ENCODE measurements at places on chromosomes 6 and 20. TPM values are rescaled to one million over a fixed set of nuclear protein-coding genes. Genes with fewer than 3 reads are reported as not detected.

- H3K4me3 ChIP-seq = no peak overlapping the region
- DNase-seq = no peak
- no peaks in the 10 kb centered on the region for H3K4me1 ChIP-seq
- H3K27me3 ChIP-seq = no peaks in the 10 kb centered on the region
Measured at GRCh38 chr6:75656479-75656878, 54.8 kb downstream of the SENP6 start.

GRCh38 chr20:6703047-6703446 lies 64.4 kb upstream of the BMP2 start:
- no peaks in the 10 kb centered on the region for H3K36me3 ChIP-seq
- H3K4me3 ChIP-seq = no peak overlapping the region
- no peaks in the 10 kb centered on the region for H3K27me3 ChIP-seq
- DNase-seq = no peak
- H3K27ac ChIP-seq = no peak overlapping the region

- H3K27me3 ChIP-seq = peaks cover 8% of the 10 kb centered on the region
- H3K4me3 ChIP-seq = no peak overlapping the region
Measured at GRCh38 chr6:39007575-39007974, 41.0 kb upstream of the GLP1R start.

DNA sequence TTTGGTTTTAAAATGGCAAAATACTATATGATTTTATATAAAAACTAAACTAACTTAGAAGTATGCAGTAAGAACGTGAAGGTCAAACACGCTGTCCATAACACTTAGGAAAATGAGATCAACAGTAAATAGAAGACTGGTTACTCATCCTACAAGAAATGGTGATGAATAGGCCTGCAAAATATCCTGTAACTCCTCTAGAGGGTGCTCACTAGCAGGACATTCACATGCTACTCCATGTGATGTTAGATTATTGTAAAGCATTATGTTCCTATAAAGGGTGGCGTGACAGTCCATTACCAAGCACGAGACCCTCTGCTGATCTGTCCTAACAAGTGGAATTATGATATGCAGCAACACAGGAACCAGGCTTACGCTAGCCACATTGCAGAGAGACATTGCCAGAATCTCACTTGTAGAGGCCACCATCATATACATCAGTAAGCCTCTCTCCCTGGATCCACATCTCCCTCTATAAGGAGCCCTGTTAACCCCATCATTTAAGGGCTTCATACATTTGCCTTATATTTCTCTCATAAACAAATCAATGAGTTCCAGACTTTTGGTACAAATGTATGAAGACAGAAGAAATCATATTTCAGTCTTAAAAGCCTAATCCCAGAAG lies 18.0 kb upstream of the DEFB129 start:
- peaks cover 99% of the 10 kb centered on the region for H3K27me3 ChIP-seq
- peaks cover 15% of the 10 kb centered on the region for H3K4me1 ChIP-seq
- H3K36me3 ChIP-seq = no peaks in the 10 kb centered on the region
- no peak overlapping the region for H3K4me3 ChIP-seq
- DNase-seq = peak; percentile 53

GRCh38 chr6:3878048-3878666 lies 29.0 kb downstream of the FAM50B start:
- no peak for DNase-seq
- no peaks in the 10 kb centered on the region for H3K4me1 ChIP-seq
- no peaks in the 10 kb centered on the region for H3K36me3 ChIP-seq
- H3K4me3 ChIP-seq = no peak overlapping the region
- H3K27me3 ChIP-seq = no peaks in the 10 kb centered on the region

GRCh38 chr6:29827579-29828470 lies at the start of gene HLA-G:
Gene HLA-G, plus strand, starts transcription at chr6:29827825. Its CDS starts 20 bp downstream, at chr6:29827845.
- peaks cover 87% of the 10 kb centered on the region for H3K27me3 ChIP-seq
- peak; percentile 16 for DNase-seq
- no peaks in the 10 kb centered on the region for H3K36me3 ChIP-seq
- no peaks in the 10 kb centered on the region for H3K4me1 ChIP-seq
- H3K4me3 ChIP-seq = peak within 1 kb of the TSS; percentile 47

DNA sequence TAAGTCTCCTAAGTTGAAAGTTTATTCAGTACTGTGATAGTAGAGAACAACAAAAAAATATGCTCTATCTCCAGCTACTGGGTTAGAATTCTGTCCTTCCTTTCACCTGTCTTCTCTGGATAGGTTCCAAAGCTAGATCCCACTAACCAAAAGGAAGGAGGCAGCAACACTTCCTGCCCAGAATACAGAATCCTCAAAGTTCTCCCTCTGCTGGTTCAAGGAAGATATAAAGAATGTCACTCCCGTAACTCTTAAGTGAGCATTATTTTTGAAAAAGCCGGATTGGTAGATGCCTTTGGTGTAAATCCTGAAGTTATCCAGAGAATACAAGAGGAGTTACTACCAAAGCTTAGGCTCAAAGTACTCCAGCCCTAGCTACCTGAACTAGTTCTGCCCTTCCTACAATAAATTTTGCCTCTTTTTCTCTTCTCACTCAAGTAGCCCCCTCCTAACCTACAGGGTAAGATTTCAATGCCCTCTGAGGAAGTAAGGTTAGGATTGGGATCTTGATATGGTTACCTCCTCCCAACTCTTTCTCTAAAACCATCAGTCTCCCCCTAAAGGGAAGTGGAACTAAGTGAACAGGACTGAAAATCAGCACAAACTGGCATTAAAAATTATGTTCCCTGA lies 26.0 kb upstream of the CRIP3 start:
- DNase-seq = peak; percentile 73
- no peaks in the 10 kb centered on the region for H3K4me1 ChIP-seq
- H3K36me3 ChIP-seq = no peaks in the 10 kb centered on the region
- H3K27me3 ChIP-seq = no peaks in the 10 kb centered on the region
- no peak overlapping the region for H3K4me3 ChIP-seq

DNA sequence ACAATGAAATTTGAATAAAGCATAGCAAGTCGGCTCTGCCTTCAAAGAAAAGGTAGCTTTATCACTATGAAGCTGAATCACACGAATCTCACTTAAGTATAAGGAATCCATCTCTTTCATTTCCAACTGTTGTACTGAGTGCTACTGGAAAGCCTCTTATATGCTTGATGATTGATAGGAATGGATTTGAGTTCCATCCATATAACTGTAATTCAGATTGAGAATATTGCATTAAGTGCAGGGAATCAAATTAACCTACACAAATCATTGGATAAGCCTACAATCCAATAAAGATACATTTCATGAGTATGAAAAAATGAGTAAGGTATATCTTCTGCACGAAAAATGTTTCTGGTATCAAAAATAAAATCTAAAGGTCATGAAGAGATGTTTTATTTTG lies 444.8 kb upstream of the PLCB4 start:
- H3K27me3 ChIP-seq = no peaks in the 10 kb centered on the region
- DNase-seq = no peak
- no peaks in the 10 kb centered on the region for H3K4me1 ChIP-seq
- no peak overlapping the region for H3K27ac ChIP-seq
- H3K36me3 ChIP-seq = no peaks in the 10 kb centered on the region

- H3K36me3 ChIP-seq = peaks cover 21% of the 10 kb centered on the region
- DNase-seq = no peak
- no peak overlapping the region for H3K4me3 ChIP-seq
- H3K27me3 ChIP-seq = no peaks in the 10 kb centered on the region
Measured at GRCh38 chr6:126039284-126039683, 52.9 kb downstream of the TRMT11 start.

GRCh38 chr6:128599036-128599435 lies 78.6 kb upstream of the PTPRK start:
- H3K27ac ChIP-seq = no peak overlapping the region
- H3K4me1 ChIP-seq = no peaks in the 10 kb centered on the region
- H3K36me3 ChIP-seq = no peaks in the 10 kb centered on the region
- H3K27me3 ChIP-seq = no peaks in the 10 kb centered on the region
- DNase-seq = no peak

DNA sequence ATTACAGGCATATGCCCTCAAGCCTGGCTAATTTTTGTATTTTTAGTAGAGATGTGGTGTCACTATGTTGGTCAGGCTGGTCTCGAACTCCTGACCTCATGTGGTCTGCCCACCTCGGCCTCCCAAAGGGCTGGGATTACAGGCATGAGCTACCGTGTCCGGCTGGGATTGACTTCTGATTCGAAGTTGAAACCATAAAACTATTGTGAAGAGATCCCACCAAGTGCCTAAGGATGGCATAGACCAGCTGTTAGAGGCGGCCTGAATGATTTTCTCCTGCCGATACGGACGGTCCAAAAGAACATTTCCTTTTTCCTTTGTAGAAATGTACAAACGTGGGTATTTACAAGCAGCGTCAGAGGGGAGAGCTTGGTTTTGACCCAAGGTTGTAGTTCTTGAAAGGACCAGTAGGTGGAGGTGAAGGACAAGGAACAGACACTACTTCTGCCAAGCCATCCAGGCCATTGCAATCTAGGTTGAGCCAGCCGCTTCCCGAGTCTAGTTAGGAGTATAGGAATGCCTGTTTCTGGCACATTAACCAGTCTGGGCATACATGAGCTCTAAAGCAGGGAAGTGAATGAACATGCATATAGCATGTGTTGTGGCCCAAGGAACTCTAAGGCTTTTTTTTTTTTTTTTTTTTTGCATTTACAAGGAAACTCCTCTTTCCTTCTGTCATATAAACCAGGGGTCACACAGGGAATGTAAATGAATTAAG lies 29.0 kb downstream of the MOCS3 start:
- H3K36me3 ChIP-seq = no peaks in the 10 kb centered on the region
- H3K4me3 ChIP-seq = no peak overlapping the region
- no peak overlapping the region for H3K27ac ChIP-seq
- no peaks in the 10 kb centered on the region for H3K4me1 ChIP-seq
- no peaks in the 10 kb centered on the region for H3K27me3 ChIP-seq

DNA sequence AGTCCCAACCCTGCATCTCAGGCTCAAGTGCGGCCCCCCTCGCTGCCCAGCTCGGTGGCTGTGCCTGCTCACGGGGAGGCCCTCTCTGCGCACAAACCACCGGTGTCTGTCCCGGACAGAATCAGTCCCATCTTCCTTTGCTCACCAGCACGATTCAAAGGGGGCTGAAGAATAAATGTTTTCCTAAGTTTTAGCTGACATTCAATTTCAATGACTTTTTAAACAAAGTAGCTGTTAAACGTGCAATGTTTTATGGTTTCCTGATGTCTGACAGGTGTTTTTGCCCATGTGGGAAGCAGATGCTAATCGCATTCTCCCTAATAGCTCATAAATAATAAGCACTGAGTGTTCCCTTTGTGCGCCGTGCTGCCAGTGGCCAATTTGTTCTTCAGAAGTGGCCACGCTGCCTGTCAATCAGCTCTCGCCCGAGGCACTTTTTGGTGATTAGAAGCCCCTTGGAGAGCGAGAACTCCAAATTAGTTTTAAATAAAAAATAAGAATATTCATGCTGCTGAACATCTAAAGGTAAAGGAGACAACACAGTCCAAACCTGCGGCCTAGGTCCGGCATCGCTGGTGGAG lies 26.3 kb downstream of the BHLHE23 start:
- peaks cover 33% of the 10 kb centered on the region for H3K4me1 ChIP-seq
- H3K4me3 ChIP-seq = no peak overlapping the region
- no peak for DNase-seq
- H3K36me3 ChIP-seq = no peaks in the 10 kb centered on the region
- H3K27ac ChIP-seq = no peak overlapping the region

DNA sequence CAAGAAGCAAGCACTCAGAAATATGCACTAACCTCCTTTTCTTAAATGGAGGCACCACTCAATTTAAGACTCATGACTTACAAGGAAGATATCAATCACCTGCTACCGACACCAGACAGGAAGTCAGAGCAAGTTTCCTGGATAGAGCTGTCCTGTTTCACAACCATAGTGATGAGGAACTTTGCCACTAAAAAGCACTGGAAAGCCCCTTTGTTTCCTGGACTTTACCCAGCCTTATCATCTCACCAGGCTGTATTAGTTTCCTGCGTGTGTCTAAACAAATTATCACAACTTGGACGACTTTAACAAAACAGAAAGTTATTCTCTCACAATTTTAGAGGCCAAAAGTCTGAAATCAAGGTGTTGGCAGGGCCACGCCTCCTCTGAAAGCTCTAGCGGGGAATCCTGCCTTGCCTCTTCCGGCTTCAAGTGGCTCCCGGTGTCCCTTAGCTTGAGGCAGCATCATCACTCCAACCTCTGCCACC lies 253.8 kb upstream of the STXBP5 start:
- H3K4me3 ChIP-seq = no peak overlapping the region
- no peak for DNase-seq
- H3K27me3 ChIP-seq = no peaks in the 10 kb centered on the region
- no peaks in the 10 kb centered on the region for H3K4me1 ChIP-seq

- H3K4me3 ChIP-seq = peak overlapping the region; percentile 85
- no peak for DNase-seq
- H3K36me3 ChIP-seq = no peaks in the 10 kb centered on the region
Measured at GRCh38 chr6:52576054-52576391, 837 bp downstream of the TRAM2 start.

DNA sequence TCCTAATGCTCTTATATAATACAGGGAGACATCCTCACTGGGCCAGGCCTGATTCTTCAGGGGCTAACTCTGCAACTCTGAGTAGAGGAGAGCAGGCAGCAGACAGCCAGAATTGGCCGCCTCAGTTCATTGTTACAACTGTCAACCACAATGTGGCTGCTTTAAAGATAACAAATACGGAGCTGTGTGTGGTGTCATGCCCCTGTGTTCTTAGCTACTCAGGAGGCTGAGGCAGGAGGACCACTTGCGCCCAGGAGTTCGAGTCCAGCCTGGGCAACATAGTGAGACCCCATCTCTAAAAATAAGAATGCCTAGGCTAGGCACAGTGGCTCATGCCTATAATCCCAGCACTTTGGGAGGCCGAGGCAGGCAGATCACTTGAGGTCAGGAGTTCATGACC lies 34.3 kb downstream of the CEP250 start:
- H3K4me3 ChIP-seq = no peak overlapping the region
- no peak for DNase-seq
- H3K4me1 ChIP-seq = no peaks in the 10 kb centered on the region
- peaks cover 4% of the 10 kb centered on the region for H3K36me3 ChIP-seq
- H3K27me3 ChIP-seq = no peaks in the 10 kb centered on the region
- no peak overlapping the region for H3K27ac ChIP-seq

GRCh38 chr6:150238336-150238741 lies 95.5 kb downstream of the PPP1R14C start:
- no peaks in the 10 kb centered on the region for H3K36me3 ChIP-seq
- H3K4me1 ChIP-seq = no peaks in the 10 kb centered on the region
- no peak overlapping the region for H3K27ac ChIP-seq

The GSTA3 gene
- not detected for total RNA-seq

The KHDRBS2 gene
- total RNA-seq = 14.0 TPM

The LBP gene
- total RNA-seq = not detected

The CD83 gene
- total RNA-seq = 0.80 TPM

The SRSF3 gene
- 297 TPM for total RNA-seq

The ZNF322 gene
- total RNA-seq = 35.4 TPM

All from neural progenitor cell (in vitro differentiated cells).